GM12892 (cell line): ENCODE measurements at places on chromosomes 7 and 10.

DNA sequence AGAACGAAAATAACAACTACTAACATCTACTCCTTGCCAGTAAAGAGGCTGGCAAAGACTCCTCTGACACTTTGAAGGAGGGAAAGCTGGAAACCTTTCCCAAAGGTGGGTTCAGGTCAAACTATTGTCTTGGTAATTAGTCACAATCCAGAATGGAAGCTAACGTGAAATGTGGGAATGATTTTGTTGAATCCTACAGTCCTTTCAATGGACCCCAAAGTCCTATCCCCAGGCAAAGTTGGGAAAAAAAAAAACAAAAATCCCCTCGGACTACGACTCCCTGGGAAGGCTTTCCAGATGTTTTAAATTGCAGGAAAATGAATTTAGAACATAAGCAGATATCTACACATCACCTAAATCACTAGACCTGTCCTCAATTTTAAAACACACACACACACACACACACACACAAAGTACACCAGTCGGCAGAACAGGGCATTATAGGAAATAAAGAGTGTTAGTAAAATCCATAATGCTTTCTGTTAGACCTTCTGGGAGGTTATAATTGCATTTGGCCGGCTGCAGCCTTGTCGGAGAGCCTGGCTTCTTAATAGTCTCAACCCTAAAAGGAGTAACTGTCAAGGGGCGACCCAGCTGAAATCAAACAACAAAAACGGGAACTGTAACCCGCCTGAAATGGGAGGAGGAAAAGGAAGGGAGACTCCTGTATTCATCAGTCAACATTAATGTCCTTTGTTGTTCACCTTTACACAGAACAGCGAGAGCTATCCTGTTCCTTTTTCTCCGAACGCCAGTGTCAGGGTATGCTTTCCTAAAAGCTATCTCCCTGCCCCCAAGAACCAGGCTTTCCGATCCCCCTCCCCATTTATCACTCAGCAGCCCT lies 1.5 kb downstream of the DOCK4 start:
- no peak for DNase-seq

DNA sequence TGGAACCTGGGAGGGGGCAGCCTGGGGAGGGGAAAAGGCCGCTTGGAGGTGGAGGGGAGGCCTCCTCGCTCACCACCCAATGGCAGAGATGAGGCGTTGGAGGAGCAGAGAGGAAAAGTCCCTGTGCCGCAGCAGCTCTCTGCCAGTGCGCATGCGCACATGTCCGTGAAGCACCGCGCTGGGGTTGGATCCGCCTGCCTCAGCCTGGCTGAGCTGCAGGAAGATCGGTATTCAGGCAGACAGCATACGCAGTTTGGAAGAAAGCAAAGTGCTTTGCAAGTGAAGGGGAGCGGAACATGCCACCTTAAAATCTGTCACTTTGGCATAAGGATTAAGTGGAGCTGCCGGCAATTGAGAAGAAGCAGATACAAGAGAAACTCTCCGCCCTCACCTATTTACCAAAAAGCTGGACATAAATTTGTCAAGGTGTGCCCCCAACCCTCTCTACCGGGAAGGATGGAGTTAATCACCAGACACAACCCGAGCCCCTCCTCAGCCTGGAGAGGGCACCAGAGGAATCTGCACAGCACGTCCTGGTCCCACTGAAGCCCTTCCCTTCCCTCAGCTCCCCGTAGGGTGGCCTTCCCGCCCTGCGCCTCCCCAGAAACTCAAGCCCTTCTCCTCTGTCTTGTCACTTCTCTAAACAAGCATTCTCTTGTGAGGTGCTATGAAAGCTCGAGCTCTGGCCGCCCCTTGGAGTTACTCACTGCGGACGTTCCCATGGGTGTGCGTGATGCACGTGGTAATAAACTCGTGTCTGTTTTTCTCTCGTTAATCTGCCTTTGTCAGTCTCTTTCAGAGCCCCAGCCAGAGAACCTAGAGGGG lies 32.2 kb upstream of the TMEM72 start:
- DNase-seq: peak; percentile 71

DNA sequence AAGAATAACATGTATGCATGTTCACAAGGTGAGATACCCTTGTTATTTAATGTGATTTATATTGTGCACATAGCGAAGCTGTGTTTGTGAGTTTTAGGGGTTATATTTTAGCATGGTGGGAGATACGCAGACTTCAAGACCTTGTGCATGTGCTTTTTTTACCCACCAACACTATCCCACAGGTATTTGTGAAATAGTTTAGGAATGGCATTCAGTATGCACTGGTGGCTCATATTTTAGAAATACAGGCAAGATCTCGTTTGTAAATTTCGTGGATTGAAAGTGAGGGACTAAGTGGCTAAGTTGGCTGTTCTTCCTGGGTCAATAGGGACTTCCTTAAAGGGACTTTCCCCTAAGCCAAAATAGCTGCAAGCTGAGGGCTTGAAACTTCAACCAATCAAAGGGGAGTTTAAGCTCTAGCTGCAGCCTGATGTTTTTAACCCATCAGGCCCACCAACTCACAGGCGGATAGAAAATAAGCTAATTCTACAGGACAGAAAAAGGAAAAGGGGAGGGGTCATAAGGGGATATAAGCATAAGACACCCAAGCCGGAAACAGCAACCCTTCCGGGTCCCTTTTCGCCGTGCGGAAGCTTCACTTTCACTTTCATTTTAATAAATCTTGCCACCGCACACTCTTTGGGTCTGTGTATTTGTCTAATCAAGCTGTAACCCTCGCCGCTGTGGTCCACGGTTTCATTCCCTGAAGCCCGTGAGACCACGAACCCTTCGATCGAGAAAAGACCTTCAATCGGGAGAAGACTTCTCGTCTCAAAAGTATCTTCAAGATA lies 291.0 kb downstream of the GPR158 start:
- DNase-seq: no peak

GRCh38 chr7:55254242-55254595 lies 110.9 kb upstream of the LANCL2 start:
- no peak for DNase-seq

GRCh38 chr10:133260895-133261725 lies 15.6 kb downstream of the ADAM8 start:
- DNase-seq: peak; percentile 73

GRCh38 chr10:52111101-52111891 lies 202.8 kb upstream of the DKK1 start:
- DNase-seq: no peak

- no peak for DNase-seq
Measured at GRCh38 chr7:124930173-124930623, 573 bp upstream of the POT1 start.
